ENCODE measurements at places on chromosomes 16 and 17.

GRCh38 chr16:72197545-72197944 lies 25.6 kb upstream of the PMFBP1 start:
- DNase-seq = no peak

- DNase-seq = no peak
Observed at GRCh38 chr17:37429453-37429852, 22.8 kb downstream of the TADA2A start.

GRCh38 chr16:47198180-47198575 lies 54.4 kb upstream of the NETO2 start:
- no peak for DNase-seq

- DNase-seq = no peak
Observed at GRCh38 chr16:85054948-85055492, 27.4 kb downstream of the KIAA0513 start.

- DNase-seq = no peak
Observed at GRCh38 chr17:41140360-41141131, at the start of gene KRTAP4-6. KRTAP4-6 (minus strand) TSS chr17:41140544; CDS start chr17:41140487, 57 bp downstream.

GRCh38 chr16:14963281-14964173 lies 11.3 kb upstream of the PDXDC1 start:
- no peak for DNase-seq

DNA sequence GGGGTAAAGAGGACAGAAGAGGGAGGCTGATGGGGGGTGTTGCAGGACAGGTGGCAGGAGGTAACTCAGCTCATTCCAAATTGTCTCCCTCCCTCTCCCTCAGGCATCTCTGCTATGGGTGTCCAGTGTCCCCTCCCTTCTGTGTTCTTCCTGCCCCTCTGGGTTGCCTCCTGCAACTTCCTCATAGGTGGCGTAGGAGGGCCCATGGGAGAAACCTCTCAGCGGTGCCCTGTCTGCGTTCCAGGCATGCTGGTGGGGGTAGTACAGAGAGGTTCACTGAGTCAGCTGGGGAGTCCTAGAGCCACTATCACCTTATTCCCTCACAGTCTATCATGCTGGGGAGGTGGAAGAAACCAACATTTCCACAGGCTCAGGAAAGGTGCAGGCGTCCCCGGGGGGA lies 14.7 kb upstream of the ODF4 start:
- DNase-seq = no peak

GRCh38 chr16:17510567-17510966 lies 39.8 kb upstream of the XYLT1 start:
- DNase-seq = no peak

GRCh38 chr17:15233022-15233805 lies 31.9 kb downstream of the PMP22 start:
- no peak for DNase-seq

DNA sequence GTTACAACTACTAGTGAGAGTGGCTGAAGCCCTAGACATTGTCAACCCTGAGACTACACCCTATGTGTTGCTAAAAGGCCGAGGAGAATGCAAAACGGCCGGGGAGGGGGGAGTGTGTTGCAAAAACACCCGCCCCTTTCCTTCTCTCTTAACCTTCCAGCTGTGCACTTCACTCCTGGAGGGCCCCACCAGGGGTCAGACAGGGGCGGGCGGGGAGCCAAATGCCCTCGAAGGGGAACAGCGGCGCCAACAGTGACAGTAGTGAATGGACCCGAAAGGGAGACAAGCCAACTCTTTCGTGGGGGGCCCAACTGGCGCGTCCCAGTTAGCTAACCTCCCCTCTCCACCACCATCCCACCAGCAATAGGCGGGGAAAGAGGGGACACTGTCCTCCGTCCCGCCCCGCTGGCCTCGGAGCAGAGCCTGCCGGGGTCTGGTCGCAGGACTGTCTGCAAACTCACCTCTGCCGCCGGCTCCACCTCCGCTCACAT lies 352 bp downstream of the MARF1 start:
- peak; percentile 96 for DNase-seq

DNA sequence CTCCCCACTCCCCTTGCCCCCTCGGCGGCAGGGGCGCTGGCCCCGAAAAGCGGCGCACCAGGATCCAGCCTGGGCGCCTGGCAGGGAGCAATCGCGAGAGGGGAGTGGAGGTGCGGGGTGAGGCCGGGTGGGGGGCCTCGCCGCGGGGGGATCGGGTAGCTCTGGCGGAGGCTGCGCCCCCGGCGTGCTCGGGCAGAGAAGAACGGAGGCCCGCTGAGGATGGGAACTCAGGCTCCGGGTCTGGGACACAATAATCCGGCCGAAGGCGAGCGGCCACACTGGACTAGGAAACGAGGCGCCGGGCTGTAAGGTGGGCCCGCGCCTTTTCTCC lies 721 bp upstream of the PCGF2 start:
- no peak for DNase-seq

GRCh38 chr16:56983211-56983751 lies 6.1 kb upstream of the NLRC5 start:
- DNase-seq = no peak

DNA sequence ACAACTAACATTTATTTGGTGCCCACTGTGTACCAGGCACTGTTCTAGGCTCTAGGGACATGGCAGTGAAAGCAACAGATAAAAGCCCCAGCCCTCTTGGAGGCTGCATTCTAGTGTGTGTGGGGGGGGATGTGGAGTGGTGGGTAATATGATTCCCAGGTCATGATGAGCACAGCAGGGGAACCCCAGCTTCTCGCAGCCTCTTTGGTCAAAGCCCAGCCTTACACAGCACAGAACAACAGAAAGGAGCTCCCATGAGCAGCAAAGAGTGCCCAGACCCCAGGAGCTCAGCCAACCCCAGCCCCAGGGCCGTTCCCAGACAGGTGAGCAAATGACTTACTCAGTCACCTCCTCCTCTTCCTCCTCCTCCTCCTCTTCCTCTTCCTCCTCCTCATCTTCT lies 21.9 kb downstream of the CNGB1 start:
- DNase-seq = no peak

DNA sequence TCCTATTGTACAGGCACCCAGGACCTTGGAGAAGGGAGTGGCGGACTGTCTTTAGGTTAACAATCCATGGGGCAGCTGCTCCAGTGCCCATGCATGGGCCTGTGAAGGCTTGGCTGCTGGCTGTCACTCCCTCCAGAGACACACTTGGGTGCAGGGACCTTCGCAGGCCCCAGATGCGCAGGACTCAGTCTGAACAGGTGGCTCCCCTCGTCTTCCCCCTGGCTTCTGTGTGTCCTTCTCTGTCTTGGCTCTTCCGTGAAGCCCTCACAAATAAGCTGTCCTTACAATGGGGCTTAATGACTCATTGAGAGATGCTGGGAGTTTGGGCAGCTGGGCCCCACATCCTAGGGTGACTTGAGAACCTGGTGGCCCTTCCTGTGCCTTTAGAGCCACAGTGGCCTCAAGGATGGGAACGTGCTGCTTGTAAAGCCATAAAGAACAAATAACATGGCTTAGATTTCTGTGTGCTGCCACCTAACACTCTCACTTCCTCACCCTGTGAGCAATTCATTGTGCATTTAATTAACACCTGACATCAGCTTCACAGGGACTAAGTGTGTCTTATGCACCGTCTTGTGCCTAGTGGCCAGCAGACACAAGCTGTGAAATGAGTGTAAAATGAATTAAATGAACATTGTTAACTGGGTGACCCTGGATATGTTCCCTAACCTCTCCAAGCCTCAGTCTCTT lies 340.7 kb downstream of the SNX29 start:
- DNase-seq = no peak

DNA sequence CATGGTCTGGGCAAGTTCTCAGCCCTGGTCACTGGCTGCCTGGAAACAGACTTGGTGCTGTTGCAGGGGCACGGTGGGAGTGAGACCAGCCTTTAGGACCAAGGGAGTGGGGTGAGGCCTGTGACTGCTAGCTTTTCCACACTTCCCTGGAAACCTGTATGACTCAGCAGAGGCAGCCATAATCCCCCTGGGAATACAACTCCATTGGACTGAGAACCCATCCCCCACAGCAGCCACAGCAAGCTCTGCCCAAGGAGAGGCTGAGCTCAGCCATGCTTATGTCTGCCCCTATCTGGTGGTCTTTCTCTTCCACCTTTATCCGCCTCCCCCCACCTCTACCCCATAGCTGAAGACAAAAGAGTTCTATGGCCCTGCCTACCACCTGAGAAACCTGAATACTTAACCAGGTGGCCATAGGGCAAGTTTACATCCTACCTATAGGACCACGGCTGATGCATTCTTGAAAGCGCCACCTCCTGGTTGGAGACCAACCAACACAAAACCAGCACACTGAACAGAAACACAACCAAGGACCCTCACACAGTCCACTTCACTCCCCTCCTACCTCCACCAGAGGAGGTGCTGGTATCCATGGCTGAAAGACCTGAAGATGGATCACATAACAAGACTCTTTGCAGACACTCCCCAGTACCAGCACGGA lies 816.2 kb upstream of the SOX9 start:
- no peak for DNase-seq

DNA sequence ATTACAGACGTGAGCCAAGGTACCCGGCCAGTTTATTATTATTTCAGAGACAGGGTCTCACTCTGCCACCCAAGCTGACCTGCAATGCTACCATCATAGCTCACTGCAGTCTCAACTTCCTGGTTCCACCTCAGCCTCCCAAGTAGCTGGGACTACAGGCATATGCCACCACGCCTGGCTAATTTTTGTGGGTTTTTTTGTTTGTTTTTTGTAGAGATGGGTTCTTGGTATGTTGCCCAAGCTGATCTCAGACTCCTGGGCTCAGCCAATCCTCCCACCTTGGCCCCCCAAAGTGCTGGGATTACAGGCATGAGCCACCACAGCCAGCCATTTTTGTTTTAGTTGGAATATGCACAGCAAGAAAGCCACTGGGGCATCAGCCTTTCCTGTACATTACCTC lies 115.7 kb downstream of the MRM1 start:
- DNase-seq = no peak

DNA sequence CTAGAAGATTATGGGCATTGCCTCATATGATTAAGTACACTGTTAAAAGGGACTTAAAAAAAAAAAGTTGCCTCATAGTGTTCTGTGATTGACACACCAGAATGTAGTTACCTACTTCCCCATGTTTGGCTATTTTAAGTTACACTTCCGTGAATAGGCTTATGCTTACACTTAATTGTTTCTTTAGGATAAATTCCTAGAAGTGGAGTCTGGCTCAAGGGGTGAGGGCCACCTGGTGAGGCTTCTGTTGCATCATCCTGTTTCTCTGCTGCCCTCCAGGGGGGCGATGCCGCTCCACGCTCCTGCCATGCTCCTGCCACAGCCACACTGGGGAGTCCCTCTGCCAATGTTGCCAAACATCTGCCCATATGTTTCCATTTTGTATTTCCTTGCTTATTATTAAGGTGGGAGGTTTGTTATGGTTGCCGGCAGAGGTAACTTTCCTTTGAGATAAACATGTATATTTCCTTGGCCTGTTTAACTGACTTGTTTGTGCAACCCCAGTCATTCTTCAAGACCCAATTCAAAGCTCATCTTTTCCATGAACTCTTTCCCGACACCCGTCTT lies 73.1 kb downstream of the KSR1 start:
- peak; percentile 67 for DNase-seq

DNA sequence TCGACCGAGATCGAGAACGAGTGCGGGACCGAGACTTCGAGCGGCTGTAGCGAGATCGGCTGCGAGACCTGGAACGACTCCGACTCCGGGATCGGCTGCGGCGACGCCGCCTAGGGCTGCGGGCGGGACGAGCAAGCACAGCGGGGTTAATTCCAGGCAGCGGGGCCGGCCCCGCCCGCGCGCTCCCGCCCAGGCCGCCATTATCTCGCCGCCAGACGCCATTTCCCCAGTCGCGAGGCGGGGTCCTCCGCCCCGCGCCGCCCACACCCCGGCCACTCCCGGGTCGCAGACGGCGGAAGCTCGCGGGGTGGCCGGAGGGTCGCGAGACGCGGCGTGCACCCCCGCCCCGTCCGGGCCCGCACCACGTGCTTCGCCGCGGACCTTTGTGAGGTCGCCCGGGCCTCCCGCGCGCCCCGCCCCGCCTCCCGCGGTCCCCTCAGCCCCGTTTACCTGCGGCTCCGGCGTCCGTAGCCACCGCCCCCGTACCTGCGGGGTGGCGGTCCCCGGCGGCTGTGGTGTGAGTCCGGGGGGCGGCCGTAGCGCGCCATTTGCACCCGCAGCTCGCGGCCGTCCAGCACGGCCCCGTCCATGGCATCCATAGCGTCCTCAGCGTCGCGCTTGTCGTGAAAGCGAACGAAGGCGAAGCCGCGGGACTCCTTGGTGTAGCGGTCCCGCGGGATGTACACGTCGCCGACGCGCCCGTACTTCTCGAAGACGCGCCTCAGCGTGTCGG lies 616 bp downstream of the SRSF2 start:
- peak; percentile 66 for DNase-seq

- DNase-seq = no peak
Observed at GRCh38 chr16:26128296-26128695, 436.5 kb downstream of the HS3ST4 start.

- no peak for DNase-seq
Observed at GRCh38 chr17:46742565-46743270, 75.8 kb downstream of the WNT3 start.

DNA sequence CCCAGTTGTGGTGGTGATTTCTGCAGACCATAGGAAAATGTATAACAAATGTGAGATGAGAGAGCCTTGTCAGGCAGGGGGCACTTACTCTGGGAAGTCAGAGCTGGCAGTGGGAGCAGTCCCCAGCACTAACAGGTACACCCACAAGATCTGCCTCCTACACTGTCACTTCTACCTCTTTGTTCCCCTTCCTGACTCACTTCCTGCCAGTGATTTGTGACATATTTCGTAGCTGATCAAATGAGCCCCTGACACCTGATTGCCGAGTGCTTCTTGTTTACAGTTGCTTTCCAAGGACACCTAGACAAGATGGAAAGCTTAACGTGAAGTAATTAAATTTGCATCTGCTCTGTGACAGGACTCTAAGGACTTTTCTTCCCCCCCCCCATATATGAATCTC lies 40.5 kb downstream of the FTO start:
- peak; percentile 20 for DNase-seq

- no peak for DNase-seq
Observed at GRCh38 chr17:7807206-7807605, 26.8 kb upstream of the KDM6B start.

GRCh38 chr17:1071103-1071825 lies 74.3 kb downstream of the TIMM22 start:
- DNase-seq = no peak

- DNase-seq = no peak
Observed at GRCh38 chr17:72433797-72434196, 313.0 kb downstream of the SOX9 start.

- DNase-seq = no peak
Observed at GRCh38 chr16:89395150-89396142, 94.9 kb downstream of the ANKRD11 start.

DNA sequence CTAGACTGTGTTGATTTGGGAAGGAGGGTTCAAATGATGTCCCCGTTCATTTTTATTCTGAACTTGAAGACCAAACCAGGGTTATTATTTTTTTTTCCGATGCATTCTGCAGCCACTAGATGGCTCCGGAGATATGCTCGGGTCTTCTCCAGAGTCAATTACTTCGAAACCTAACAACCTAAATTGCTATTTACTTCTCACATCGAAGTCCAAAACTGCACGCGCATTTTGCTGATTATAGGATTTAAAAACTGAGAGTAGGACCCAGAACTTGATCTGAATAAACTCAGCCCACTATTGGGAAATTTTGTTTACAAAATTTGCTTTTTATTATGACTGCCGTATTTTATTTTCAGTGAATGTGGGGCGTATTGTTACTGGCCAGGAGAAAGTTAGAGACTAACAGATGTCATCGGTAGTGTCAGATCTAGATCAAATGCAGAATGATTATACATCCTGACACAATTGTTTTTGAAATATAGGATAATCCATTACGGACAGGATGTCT lies 263.8 kb downstream of the HS3ST3A1 start:
- DNase-seq = no peak
